ENCODE measurements at places on chromosomes 12 and 14.
A peak's percentile ranks its signal among the peaks of the same experiment; 100 is the strongest.

GRCh38 chr12:111425655-111426054, 19.9 kb downstream of the SH2B3 start:
- DNase-seq: no peak

DNA sequence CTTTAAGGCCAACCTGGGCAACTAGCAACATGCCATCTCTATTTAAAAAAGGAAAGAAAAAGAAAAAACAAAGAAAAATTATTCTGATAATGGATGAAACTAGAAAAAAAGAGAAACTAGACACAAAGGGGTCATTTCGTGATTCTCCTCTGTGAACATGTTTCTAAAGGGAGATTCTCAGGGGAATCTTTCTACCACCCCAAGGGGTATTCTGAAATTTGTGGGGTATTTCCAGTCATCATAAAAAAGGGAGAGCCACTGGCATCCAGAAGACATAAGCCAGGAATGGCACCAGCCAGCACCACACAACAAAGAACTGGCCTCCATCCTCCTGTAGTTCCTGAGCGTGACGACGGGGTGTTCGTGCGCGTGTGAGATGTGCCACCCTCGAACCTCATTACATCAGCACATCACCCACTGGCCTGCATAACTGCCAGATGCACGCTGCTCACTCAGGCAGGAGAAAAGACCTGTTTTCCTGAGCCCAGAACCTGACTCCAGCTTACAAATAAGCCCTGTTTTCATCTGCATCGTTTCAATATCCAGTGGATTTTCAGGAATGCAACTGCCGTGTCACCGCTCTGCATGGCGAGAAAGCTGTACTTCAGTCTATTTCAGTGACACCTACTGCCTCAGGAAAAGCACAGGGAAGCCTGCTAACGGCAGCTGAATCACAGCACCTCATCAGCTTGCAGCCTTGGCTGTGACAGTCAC, 23.9 kb downstream of the STX2 start:
- peak; percentile 79 for DNase-seq

DNA sequence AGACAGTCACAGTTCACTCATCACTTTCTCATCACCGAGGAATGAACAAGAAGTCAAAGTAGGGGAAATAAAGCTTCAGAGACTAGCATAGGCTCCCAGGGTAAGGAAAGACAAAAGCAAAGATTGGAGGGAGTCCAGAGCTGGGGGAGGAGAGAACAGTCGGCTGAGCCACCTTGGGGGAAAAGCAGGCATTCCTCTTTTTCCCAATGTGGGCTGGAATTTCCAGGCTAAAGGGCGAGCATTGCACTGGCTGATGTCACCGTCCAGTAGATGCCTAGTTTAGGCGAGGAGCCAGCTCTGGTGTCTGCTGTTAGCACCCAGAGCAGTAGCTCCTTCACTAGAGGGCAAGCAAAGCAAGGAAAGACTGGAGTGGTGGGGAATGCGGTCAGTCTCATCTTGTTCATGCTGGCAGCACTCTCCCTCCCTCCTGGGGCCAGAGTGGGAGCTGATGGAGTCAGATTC, 8.5 kb upstream of the KRT75 start:
- DNase-seq: no peak

GRCh38 chr14:43172899-43173548, 1334.1 kb downstream of the FSCB start:
- no peak for DNase-seq

- DNase-seq: peak; percentile 93
Observed at GRCh38 chr12:114684098-114684869, at the start of gene TBX3. TBX3 (minus strand) TSS chr12:114684175; CDS start chr12:114683200, 975 bp downstream.

DNA sequence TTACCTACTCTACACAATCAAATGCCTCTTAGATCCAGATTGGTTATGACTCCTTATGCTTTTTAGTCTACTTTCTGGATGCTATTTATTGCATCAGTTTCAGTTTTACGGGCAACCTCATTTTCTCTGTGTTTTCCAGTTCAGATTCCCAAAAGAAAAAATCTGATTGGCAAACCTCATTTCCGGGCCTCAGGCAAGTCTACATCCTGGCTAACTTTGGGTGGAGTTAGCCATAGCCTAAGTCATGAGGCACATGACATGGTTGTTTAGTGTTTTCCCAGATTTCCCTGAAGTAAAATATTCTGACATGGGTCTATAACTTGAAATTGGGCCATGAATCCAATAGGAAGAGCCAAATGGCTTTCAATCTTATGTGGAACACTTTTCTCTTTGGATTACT, 339.7 kb downstream of the NUAK1 start:
- no peak for DNase-seq

DNA sequence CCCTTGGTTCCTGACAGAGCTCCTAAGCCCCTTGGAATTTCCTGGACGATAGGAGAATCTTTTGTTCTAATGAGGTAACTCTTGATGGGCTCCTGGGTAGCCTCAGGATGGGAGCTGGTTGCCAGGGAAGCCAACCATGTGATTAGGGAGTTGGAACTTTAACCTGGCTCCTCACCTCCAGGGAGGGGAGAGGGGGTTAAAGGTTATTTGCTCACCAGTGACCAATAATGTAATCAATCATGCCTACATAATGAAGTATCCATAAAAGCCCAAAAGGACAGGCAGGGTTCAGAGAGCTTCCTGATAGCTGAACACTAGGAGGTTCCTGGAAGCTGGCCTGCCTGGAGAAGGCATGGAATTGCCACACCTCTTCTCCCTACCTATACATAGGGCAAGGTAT, 6.2 kb upstream of the CNOT2 start:
- no peak for DNase-seq

DNA sequence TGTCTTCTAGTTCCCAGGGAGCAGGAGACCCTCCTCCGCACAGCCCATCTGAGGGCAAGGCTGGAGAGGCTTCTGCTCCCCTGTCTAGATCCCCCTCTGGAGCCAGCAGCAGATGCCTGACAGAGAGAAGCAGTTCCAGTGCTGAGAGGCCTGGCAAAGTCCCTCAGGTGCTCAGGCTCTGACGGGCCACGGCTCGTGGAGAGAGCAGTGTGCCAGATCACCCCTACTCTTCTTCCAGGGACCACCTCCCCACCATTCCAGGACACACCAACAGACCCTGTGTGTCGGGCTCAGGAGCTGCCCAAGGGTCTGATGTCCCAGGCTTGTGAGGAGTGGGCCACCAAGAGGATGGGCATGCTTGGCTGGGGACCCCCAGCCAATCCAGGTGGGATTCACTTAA, 22.5 kb upstream of the C14orf180 start:
- DNase-seq: no peak

- DNase-seq: peak; percentile 80
Observed at GRCh38 chr14:90301668-90302090, 30.1 kb downstream of the NRDE2 start.

DNA sequence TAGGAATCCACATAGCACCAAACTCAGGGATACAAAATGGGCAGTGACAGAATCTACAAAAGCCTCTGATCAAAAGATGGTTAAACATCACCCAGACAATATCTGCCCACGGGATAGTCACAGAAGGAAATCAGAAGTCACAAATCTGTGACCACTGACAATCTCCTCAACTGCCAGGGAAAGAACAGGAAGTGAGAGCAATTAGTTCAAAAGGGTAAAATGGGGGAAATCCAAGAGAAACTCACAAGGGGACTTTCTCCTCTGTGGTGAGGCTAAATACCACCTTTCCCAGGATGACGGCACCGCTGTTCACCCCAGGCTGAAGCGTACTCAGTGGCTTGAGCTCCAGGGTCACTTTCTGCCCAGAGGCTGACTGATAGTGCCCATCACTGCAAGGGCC, 10.7 kb downstream of the TTC5 start:
- DNase-seq: no peak

DNA sequence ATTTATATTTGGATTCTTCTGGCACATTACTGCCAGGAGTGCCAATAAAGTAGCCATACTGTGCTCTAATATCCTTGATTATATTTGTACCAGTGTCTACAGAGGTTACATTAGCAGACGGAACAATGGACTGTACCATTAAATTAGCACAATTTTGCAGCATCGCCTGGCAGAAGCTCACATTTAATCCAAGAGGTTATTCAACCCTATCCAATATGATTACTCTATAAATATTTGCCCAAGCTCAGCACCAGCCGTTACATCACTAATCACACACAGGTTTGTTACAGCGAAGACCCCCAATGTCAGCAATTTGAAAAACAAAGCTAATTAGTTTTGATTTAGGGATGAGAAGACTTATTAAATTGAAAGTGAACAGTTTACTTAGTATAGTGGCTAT, 16.9 kb upstream of the MGST1 start:
- no peak for DNase-seq

DNA sequence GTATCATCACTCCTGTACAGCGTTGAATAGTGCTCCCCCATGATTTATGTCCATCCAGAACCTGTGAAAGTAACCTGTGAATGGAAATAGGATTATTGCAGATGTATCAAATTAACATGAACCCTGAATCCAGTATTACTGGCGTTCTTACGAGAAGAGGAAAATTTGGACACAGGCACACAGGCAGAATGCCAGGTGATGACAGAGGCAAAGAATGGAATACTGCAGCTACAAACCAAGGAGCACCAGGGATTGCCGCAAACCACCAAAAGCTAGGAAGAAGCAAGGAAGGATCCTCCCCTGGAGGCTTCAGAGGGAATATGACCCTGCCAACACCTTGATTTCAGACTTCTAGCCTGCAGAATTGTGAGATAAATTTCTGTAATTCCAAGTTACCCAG, 113.5 kb upstream of the EGLN3 start:
- no peak for DNase-seq

DNA sequence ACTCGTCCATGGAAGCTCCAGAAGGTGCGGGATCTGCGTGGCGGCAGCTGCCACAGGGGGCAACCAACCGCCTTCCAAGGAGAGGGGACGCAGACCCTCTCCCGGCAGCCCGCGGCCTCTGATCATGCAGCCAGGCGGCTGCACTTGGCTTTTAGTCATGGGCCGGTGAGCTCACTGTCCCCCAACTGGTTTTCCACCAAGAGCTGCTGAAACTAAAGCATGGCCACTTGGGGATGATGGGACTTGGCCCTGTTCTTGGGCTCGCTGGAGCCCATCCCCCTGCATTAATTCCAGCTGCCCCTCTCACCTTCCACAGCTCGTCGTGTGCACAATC, 39.1 kb downstream of the CCDC85C start:
- DNase-seq: no peak

DNA sequence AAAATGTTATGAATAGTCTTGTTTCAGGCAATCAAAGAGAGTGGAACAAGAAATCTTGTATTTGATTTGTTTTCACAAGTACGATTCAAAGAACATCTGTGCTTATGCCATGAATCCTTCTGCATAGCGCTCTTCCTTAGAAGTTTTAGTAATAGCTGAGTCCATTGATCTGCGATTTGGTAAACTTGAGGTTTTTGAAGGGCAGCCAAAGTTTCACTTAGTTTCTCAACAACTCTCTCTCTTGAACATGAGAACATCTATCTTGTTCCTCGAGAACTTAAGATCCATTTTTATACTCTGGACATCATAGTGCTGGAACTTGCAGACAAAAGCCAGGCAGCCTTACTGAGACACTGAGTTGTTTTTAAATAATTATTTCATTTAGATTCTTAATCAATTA, 96.2 kb upstream of the USP15 start:
- DNase-seq: no peak

GRCh38 chr12:50519353-50519752, 14.6 kb downstream of the DIP2B start:
- DNase-seq: no peak

GRCh38 chr12:19764408-19764807, 325.1 kb downstream of the AEBP2 start:
- DNase-seq: no peak

All from brain (organoid and tissue), 16 donors.